Parietal lobe (tissue), 2 donors: ENCODE measurements at places on chromosomes 5 and 9. TPM values are rescaled to one million over a fixed set of nuclear protein-coding genes. Genes with fewer than 3 reads are reported as not detected.

Gene ASTN2
- 31.6 TPM for total RNA-seq

Gene CKMT2
- total RNA-seq, result 1.3 TPM

Gene LMX1B
- not detected for total RNA-seq

Gene HEMGN
- total RNA-seq, result 0.94 TPM

Gene SPOCK1
- total RNA-seq, result 70.7 TPM

Gene OBP2B
- not detected for total RNA-seq

Gene PSAT1
- total RNA-seq, result 27.5 TPM

Gene LOX
- 7.2 TPM for total RNA-seq

Gene SH3TC2
- 1.6 TPM for total RNA-seq

Gene CCNI2
- total RNA-seq, result 0.94 TPM

Gene STPG3
- total RNA-seq, result not detected

Gene C5orf34
- 5.0 TPM for total RNA-seq

Gene FCN2
- not detected for total RNA-seq

Gene PRLR
- 3.8 TPM for total RNA-seq

Gene C5orf58
- not detected for total RNA-seq

Gene DENND1A
- total RNA-seq, result 58.8 TPM

Gene MLANA
- not detected for total RNA-seq

Gene PPP1R26
- 38.8 TPM for total RNA-seq

Gene CCNO
- not detected for total RNA-seq

Gene NME5
- total RNA-seq, result 8.8 TPM

Gene IRX4
- not detected for total RNA-seq

Gene SPATA31E1
- total RNA-seq, result not detected

Gene CCDC192
- not detected for total RNA-seq

Gene AK8
- total RNA-seq, result 1.6 TPM
